ENCODE measurements at places on chromosomes 6 and 20.

- no peak for DNase-seq
Measured at GRCh38 chr6:105344881-105345370, 58.0 kb downstream of the PREP start.

DNA sequence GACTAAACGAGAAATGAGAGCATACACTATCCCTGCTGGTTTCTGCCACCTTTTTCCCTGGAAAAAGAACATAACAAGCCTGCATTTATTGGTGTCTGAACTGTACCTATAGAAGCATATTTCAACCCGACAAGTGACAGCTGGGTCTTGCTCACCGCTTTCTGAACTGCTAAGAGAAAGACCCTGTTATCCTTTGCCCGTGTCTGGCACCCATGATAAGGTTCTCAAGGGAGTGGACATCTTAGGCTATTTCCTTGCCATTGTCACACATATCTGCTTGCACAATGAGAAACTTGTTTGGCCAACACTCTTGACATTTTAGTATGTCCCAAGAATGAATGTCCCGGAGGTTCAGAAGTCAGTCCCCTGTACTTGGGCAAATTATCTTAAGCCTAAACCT lies 19.3 kb downstream of the RIPOR2 start:
- no peak for DNase-seq

DNA sequence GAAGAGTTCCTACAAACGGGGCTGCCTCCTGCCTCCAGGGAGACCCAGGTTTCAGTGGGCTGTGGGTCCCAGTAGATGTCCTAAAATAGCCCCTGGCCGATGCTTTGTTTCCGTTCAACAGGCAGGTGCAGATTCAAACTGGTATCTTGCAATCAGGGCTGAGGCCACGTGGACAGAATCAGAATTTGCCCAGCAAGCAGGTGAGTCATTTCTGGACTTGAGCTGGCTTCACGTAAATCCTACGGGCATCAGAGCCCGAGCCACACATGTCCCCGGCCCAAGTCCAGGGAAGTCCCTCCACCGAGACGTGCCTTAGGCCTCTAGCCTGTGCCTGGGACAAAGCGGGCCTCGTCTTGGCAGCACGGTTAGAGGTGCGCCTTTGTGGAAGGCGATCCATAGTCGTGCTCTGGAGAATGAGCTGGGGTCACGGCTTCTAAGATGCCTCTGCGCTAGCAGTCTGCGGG lies 101.6 kb upstream of the FRMD1 start:
- no peak for DNase-seq

- no peak for DNase-seq
Measured at GRCh38 chr6:94269256-94269655, 849.9 kb upstream of the EPHA7 start.

GRCh38 chr6:63676412-63677114 lies 41.0 kb downstream of the PHF3 start:
- no peak for DNase-seq

DNA sequence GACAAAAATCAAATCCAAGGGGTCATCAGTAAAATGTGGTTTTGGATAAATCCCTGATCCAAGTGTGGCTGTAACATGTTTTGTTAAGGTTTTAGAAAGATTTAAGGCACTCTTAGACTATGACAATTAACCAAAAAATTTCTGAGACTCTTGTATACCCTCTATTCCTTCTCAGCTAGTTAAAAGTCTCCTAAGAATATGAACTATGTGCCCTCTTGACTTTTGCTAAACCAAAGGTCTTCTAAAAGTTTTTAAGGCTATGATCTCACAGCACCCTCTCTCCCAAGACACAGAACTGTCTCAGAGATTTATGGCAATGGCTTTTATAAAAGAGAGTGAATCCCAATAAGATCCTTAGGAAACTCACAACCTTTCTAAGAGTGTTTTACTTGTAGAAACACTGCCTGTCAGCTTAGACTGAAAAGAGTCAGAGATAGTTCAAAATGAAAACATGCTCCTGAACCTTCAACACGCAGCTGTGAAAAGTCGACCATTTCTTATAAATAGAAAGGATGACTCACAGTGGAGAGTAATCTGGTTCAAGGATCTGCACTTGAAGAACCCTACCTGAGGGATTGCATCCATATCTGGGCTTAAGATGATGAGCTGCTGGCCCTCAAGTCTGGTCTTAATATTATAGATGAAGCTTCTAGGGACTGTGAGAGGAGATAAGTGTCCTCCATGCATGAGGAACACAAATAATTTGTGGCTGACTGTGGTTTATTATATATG lies 388.4 kb upstream of the GJE1 start:
- DNase-seq, result no peak

GRCh38 chr20:10596710-10597121 lies 77.1 kb downstream of the JAG1 start:
- no peak for DNase-seq

DNA sequence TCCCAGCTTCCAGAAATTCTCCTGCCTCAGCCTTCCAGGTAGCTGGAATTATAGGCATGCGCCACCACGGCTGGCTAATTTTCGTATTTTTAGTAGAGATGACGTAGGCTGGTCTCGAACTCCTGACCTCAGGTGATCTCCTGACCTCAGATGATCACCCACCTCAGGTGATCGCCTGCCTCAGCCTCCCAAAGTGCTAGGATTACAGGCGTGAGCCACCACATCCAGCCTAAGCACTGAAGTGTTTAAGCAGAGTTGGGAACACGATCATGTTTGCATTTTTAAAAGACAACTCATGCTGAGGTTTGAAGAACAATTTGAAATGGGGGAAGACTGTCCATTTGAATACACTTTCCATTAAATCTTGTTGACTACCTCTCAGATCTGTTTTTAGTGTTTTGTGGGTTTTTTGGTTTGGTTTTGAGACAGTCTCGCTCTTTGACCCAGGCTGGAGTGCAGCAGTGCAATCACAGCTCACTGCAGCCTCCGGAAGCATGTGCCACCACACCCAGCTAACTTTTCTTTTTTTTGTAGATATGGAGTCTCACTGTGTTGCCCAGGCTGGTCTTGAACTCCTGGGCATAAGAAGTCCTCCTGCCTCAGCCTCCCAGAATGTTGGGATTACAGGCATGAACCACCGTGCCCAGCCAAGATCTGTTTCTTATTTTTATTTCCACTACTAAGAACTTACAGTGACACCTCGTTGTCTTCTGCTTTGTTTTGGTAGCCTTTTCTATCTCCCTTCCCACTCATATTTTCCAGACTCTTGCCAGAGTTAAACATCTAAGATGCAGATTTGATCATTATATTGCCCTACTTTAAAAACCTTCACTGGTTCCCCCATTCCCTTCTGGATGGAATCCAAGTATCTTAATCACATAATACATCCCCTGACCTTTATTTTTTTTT lies 5.5 kb downstream of the CASP8AP2 start:
- DNase-seq, result no peak

- DNase-seq, result no peak
Measured at GRCh38 chr6:91877994-91878393, 1291.1 kb upstream of the MAP3K7 start.

DNA sequence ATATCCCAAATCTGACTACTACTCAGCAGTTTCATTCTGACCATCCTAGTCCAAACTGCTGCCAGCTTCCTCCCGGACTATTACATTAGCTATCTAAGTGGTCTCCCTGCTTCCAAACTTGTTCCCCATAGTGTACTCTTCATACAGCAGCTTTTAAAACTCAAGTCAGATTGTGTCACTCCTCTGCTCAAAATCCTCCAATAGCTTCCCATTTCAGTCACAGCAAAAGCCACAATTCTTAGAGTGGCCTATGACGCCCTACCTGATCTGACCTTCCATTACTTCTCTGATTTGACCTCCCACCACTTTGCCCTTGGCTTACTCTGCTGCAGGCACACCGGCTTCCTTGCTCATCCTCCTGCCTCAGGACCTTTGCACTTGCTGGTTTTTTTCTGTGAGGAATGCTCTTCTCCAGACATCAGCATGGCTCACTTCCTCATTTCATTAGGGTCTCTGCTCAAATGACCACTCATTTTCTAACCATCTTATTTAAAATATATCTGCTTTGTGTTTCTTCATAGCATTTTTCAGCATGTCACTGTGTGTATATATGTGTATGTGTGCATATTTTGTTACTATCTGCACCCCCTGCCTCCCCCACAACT lies 111.1 kb upstream of the DTNBP1 start:
- DNase-seq, result no peak

DNA sequence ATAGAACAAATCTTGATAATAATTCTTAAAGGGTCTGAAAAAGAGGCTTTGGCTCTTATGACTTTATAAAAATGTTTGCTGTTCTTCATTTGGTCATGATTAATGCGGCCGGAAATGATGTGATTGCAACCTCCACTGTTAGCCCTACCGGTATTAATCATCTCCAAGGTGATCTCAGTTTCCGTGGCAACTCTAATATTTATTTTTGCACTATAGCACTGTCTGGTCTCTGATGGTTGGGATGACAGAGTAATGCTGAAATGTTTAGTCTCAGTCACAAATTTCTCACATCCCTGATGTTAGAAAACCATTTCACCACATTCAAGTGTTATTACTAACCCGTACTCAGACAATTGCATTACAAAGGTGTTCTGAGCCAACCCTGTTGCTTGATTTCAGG lies 87.4 kb downstream of the TMEM200A start:
- DNase-seq, result no peak

DNA sequence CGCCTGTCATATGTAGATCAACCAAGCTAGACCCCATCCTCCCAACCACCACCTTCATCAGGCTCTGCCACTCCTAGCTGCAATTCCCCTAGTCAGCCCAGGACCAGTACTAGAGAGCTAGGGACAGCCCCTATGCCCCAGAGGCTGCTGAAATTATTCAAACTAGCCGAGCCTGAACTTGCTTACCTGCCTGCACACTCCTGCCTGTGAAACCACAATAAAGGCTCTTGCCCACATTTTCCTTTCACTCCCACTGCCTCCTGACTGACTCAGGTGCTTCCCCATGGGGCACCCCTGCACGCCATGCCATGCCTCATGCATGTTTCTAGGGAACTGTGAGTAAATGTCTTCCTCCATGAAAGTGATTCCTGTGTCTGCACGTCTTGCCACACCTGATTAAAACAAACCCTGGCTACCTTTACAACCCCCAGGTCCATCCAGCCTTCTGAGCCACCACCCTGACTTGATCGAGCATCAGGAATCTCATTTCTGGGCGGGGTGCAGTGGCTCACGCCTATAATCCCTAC lies 66.5 kb upstream of the IER3 start:
- no peak for DNase-seq

DNA sequence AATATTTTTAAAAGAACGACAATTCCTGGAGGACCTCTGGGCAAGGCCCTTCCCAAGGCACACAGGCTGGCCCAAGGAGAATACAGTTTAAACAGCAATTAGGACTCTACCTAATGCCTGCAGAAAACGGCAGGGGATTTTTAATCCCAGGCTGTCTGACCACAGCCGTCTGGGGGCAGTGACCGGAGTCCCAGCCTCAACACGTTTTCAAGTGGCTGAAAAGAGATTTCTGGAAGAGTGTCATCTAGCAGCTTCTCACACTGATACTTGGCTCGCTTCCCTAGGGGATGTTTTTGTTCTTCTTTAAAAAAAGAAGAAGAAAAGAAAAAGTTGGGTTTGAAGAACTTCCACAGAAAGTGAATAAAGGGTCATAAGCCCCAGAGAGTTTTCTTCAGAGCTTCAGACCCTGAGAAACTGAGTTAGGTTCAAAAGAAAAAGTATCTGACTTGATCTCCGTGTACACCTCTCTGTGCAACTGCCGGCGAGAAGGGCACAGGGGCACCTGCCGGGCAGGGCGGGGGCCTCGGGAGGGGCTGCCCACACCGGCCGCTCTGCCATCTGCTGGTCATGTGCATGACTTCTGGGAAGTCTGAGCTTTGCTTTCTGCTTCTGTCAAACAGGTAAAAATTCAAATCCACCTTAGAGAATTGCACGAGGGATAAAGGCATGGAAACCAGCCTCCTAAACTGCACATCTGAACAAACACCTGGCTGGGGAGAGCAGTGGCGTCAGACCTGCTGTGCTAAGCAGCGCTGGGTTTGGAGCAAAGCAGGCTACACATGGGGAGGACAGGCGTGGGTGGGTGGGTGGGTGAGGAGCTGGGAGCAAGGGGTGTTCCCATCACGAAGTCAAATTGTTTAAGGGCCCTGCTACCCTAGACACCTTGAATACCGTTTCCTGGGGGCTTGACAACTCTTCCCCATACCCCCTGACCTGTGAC lies 33.0 kb downstream of the RRBP1 start:
- no peak for DNase-seq

DNA sequence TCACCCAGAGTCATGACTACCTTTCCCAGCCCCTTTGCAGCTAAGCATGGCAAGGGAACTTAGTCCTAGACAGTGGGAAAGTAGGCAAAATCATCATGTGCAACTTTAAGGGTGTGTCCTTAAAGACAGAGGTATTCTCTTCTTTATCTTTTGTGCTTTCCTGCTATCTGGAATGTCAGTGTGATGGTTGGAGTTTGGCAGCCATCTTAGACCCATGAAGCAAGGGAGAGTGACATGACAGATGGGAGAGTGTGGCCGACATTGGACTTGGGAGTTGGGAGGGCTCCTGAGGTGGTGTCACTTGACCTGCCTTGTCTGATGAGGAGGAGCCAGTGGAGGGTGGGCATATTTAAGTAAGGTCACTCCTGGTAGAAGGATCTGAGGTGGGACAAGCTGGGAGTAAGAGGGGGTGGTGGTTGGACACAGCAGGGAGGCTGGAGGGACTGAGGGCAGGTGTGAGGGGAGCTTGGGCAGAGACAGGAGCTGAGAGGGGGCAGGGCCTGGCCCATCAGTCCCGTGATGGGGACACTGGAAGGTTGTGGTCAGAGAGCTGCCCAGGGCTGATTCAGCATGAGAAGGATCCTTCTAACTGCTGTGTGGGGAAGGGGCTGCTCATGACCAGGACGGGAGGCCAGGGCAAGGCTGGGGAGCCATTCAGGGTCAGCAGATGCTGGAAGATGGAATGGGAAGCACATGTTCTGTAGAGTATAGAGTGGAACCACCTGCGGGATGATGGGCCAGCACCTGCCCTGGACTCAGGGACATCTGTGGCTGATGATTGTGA lies 29.5 kb upstream of the SULF2 start:
- no peak for DNase-seq

- DNase-seq, result no peak
Measured at GRCh38 chr6:81262656-81263055, 489.8 kb downstream of the TENT5A start.

DNA sequence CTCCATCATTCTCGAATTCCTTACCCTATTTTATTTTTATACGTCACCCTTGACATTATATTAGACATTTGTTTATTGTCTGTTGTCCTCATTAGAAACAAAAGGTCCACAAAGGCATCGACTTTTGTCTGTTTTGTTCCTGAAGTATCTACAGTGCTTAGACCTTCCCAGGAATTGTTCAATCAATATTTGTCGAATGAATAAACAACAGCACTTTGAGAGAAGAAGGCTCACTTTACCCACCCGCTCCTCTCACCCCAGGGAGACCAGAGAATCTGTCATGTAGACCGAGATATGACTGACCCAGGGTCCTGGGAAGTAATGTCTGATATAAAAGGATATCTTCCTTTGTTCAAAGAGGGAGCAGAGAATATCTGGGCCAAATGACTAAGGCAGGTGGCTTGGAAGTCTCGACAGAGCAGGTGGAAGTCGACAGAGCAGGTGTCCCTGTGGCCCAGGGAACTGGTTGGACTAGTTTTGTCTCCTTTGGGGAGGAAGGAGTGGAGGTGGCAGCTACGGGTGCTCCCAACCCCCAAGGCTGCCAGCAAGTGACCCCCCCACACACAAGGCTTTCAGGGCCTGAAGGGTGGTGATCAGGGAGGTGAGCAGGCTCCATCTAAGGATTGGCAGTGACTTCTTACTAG lies 14.8 kb upstream of the CHMP4B start:
- no peak for DNase-seq

- no peak for DNase-seq
Measured at GRCh38 chr20:1105599-1106194, 12.7 kb upstream of the PSMF1 start.

GRCh38 chr20:41360831-41361756 lies 5.5 kb downstream of the EMILIN3 start:
- DNase-seq, result no peak
